Thoracic aorta (tissue), 2 donors: ENCODE measurements at places on chromosomes 2 and 18.
A peak's percentile ranks its signal among the peaks of the same experiment; 100 is the strongest.

GRCh38 chr2:179124282-179124681 is 74.3 kb upstream of the CCDC141 start:
- H3K4me1 ChIP-seq: no peaks in the 10 kb centered on the region
- H3K36me3 ChIP-seq: peaks cover 10% of the 10 kb centered on the region
- no peak overlapping the region for H3K4me3 ChIP-seq
- H3K27ac ChIP-seq: no peak overlapping the region

- no peak for DNase-seq
- no peak overlapping the region for H3K4me3 ChIP-seq
- no peaks in the 10 kb centered on the region for H3K36me3 ChIP-seq
- H3K27ac ChIP-seq: no peak overlapping the region
- no peaks in the 10 kb centered on the region for H3K4me1 ChIP-seq
- no peaks in the 10 kb centered on the region for H3K27me3 ChIP-seq
Observed at GRCh38 chr18:79043288-79043687, 25.9 kb upstream of the ATP9B start.

DNA sequence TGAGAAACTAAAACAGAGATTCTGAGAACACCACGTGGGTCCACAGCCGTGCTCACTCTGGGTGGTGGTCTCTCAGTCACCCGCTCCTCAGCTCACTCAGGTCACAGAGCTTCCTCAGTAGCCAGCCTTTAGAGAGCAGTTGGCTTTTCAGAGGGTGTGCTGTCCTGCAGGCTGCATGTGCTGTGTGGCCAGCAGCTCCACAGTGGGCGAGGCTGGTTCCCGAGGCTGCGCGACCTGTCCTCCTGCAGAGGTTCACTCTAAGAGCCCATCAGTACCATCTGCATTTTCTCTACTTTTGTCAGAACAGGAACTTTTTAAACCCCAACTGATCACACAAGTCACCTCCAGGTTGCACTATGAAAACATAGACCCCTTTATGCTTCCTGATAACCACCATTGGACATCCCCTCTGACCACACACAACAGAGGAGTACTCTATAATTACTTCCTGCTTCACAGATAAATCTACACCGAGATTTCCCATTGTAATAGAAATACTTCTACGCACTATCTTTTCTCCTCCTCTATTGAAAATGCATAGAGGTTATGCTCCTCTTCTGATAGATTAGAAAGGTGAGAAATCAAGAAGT is 93.1 kb downstream of the GYPC start:
- no peak overlapping the region for H3K27ac ChIP-seq
- no peak for DNase-seq
- no peaks in the 10 kb centered on the region for H3K4me1 ChIP-seq
- H3K4me3 ChIP-seq: no peak overlapping the region
- H3K27me3 ChIP-seq: no peaks in the 10 kb centered on the region
- no peaks in the 10 kb centered on the region for H3K36me3 ChIP-seq

DNA sequence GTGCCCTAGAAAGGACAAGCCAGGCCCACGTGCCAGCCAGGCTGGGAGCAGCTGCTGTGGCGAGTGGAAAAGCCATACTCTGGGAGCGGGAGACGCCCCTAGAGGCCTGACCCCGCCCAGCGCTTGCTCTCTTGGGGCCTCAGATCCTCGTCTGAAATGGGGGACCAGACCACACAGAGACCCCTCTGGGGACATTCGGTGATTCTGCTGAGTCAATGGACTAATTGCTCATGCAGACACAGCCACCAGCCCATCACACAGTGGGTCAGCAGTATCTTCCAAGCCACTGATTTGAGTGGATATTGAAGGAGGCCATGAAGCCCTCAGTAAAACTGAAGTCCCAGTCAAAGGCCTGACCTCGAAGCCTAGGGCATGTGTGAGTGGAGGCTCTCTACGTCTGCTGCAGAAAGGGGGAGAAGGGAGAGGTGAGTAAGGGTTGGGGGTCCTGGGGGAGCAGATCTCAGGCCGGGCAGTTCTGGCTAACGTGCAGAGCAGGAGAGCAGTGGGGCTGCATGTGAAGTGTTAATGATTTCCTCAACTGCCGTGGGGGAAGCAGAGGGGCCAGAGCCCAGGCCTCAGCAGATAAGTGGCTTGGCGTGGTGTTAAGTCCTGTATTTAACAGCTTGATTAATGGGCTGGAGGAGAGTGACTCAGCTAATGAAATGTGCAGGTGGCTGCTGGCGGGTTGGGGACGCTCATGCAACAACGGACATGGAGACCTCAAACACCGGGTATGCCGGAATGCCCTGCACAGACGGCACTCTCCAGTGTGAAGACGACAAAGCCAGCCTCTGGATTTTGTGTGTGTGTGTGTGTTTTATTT is 104.4 kb upstream of the TWIST2 start:
- no peaks in the 10 kb centered on the region for H3K4me1 ChIP-seq
- no peak overlapping the region for H3K4me3 ChIP-seq
- H3K36me3 ChIP-seq: no peaks in the 10 kb centered on the region
- no peak for DNase-seq
- no peak overlapping the region for H3K27ac ChIP-seq

DNA sequence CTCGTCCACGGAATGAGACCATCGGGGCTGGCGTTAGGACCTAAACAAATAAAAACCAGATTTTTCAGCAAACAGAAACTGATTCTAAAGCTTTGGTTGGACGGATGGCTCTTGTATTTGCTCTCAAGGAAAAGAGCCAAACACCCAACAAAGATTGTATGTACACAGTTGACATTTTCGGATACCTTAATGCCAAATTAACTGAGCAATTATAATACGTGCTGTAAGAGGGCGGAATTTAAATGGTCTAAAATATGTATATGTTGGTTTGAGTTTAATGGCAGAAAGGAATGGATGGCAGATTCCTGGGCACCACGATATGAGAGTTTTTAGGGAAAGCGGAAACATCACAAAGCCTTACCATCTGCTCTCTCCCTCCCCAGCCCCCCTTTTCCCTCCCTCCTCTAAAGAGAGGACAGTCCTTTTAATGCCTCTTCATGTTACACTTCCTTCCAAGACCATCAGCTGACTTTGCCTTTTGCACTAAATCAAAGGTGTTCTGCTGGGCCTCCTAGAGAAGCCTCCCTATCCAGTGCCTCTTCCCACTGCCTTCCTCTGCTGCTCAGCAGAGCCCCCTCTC is 33.3 kb downstream of the STAT1 start:
- peaks cover 42% of the 10 kb centered on the region for H3K36me3 ChIP-seq
- H3K4me1 ChIP-seq: no peaks in the 10 kb centered on the region
- H3K27ac ChIP-seq: no peak overlapping the region
- H3K4me3 ChIP-seq: no peak overlapping the region
- H3K27me3 ChIP-seq: no peaks in the 10 kb centered on the region

DNA sequence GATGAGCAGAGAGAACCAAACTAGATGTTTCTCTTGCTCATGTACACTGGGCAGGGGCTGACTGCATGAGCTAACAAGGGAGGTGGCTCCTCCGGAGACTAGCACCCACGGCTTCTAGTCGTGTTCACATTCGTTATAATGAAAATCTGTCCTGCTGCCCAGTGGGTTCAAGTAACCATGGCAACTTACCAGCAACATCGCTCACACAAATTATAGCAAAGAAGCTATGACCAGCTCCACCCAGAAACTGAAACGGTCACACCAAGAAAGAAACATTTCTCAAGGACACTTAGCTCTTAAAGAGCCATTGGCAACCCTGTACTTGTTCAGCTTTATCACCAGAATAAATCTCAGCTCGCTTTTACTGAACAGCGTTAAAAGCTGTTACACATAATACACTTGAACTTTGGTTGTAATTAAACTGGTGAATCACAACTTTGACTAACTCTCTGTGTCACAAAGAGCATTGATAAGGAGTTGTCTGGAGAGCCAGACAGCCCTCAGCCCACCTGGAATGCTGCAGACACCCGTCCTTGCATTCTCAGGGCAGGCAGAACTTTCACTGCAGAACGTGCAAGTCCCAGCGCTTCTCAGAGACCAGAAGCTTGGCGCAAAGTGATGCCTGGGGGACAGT is 141.2 kb downstream of the PID1 start:
- peaks cover 12% of the 10 kb centered on the region for H3K4me1 ChIP-seq
- peak overlapping the region; percentile 52 for H3K27ac ChIP-seq
- DNase-seq: no peak
- H3K27me3 ChIP-seq: no peaks in the 10 kb centered on the region
- H3K4me3 ChIP-seq: peak overlapping the region; percentile 39
